ENCODE measurements at places on chromosomes 6 and 20. TPM values are rescaled to one million over a fixed set of nuclear protein-coding genes. Genes with fewer than 3 reads are reported as not detected.

DNA sequence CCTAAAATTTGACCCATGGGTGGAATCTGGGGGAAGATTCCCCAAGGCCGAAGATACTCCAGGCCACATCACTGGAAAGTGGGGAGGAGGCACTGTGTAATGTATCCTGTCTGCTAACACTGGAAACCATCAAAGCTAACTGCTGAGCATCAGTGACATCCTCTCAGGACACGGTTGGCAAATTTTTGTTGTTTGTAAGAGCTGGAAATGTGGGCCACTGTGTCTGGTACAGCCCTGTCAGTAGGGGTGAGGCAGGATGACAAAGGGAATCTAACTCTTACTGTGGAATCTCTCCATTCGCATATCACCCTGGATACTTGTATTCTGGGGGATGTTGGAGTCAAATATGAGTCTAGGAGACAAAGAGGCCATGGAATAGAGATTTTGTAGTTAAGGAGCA, 17.0 kb upstream of the CLPSL2 start:
- no peak for DNase-seq

GRCh38 chr6:99344289-99344688, 5.2 kb downstream of the FAXC start:
- no peak for DNase-seq

EYS gene
- not detected for total RNA-seq

DNA sequence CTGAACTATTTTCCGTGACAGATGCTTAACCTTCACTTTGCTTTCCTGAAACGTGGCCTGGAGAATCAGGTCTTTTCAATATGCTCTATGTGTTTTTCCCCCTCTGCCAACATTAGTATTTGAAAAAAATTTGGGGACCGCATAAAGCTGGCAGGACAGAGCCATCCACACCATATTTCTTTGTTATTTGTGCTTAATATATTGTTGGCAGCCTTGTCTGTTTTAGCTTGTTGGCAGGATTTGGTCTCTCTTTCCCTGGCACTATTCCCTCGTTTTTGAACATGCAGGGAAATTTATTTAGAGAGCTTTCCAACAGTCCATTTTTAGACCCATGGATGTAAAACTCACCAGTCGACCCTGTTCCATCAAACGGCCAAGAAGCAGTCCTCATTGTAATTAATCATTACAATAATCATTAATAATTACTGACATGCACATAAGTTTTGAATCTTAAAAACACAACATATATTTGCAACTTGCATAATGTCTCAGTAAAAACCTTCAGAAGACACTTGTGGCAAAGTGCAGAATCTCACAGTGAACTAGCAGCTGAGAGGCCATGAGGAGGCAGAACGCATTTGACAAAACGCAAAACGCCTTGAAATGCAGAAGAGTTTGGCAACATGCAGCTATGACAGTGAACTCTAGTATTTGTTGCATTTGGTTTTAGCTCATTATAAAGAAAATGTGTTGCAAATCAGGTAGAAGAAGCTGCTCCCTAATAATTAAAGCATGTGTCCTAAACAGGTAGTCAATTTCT, 514.2 kb downstream of the C6orf118 start:
- no peak for DNase-seq
